ENCODE measurements at places on chromosomes 6 and 20.
A peak's percentile ranks its signal among the peaks of the same experiment; 100 is the strongest.

GRCh38 chr20:38116409-38117165 lies 48.5 kb downstream of the TGM2 start:
- H3K27ac ChIP-seq = no peak overlapping the region
- H3K27me3 ChIP-seq = peaks cover 19% of the 10 kb centered on the region
- no peaks in the 10 kb centered on the region for H3K36me3 ChIP-seq
- H3K4me1 ChIP-seq = peaks cover 9% of the 10 kb centered on the region
- no peak overlapping the region for H3K4me3 ChIP-seq

DNA sequence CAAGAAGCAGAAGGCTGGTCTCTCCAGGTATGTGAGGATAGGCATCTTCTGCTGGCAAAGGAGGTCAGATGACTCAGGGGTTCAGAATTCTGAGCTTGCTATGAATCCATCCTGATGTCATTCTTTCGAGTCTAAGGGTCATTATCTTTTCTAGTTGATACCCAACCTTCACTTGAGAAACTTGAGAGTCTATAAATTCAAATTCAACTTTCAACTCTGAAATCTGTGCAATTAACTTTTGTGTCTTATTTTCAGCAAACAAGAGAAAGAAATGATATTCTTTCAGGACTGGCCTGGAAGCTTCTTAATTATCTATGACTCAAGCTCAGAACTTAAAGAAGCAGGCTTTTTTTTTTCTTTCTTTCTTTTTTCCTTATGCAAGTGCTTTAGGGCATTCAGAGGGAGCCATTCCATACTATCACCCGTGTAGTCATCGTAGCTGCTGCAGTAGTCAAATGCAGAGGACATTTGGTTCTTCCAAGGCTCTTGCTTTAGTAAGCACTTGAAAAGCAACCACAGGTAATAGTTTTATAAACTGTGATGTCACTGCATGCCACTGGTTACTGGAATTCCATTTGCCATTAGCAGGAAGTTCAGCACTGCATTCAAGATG lies 93.0 kb downstream of the ADTRP start:
- peaks cover 2% of the 10 kb centered on the region for H3K27me3 ChIP-seq
- H3K4me3 ChIP-seq = no peak overlapping the region
- no peaks in the 10 kb centered on the region for H3K36me3 ChIP-seq
- H3K4me1 ChIP-seq = no peaks in the 10 kb centered on the region
- no peak overlapping the region for H3K27ac ChIP-seq

- H3K36me3 ChIP-seq = no peaks in the 10 kb centered on the region
- H3K4me1 ChIP-seq = no peaks in the 10 kb centered on the region
- no peak overlapping the region for H3K4me3 ChIP-seq
- H3K27ac ChIP-seq = no peak overlapping the region
- DNase-seq = no peak
- H3K27me3 ChIP-seq = peaks cover 22% of the 10 kb centered on the region
These were observed 5.6 kb upstream of the KLHL31 start for GRCh38 chr6:53671111-53671510.

DNA sequence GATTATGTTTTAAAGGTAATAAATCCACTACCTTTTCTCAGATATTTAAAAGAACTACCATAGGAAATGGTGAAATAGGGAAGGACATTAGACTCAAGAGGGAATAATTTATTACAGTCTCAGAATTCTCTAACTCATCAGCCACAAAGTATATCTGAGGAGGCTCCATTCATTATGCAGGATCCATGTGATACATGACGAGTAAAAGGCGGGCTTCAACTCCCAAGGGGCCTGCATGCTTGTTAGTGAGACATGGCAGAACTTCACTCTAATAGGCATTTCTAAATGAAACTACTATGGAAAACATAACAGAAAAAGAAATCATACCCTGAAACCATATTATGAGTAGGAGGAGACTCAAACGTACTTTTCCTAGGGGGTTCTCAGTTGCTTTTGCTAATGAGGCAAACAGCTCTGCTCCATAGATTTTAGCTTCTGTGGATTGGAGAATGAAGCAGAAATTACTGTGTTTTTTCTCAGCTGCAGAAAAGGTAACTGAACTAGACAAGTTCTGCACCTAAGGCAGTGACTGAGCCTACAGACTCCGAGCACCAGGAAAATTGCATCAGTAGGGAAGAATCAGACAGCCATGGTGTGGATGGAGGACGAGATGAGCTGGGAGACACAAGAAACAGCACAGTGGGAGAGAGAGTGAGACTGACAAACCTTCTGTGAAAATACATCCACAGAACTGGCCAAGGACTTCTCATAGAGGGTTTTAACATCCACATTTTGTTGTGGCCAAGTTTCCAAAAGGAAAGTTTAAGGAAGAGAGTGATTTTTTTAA lies 254.6 kb upstream of the PRDM1 start:
- peaks cover 5% of the 10 kb centered on the region for H3K36me3 ChIP-seq
- H3K27ac ChIP-seq = no peak overlapping the region
- no peak for DNase-seq
- peaks cover 2% of the 10 kb centered on the region for H3K27me3 ChIP-seq

GRCh38 chr6:166360243-166361076 lies 18.1 kb upstream of the SFT2D1 start:
- no peak overlapping the region for H3K27ac ChIP-seq
- peaks cover 2% of the 10 kb centered on the region for H3K36me3 ChIP-seq
- DNase-seq = no peak

GRCh38 chr20:846894-847278 lies 13.4 kb downstream of the FAM110A start:
- H3K27ac ChIP-seq = peak overlapping the region; percentile 94
- peak overlapping the region; percentile 87 for H3K4me3 ChIP-seq
- DNase-seq = peak; percentile 33
- H3K27me3 ChIP-seq = no peaks in the 10 kb centered on the region

All from T-helper 2 cell treated with Interferon-gamma antibody and Interleukin-4, amounts not matched to agents 5 μg/mL and 100 μg/mL, for 36 hours (primary cell).